HS-5 (cell line): ENCODE measurements at places on chromosomes 11 and 22.
A peak's percentile ranks its signal among the peaks of the same experiment; 100 is the strongest.

DNA sequence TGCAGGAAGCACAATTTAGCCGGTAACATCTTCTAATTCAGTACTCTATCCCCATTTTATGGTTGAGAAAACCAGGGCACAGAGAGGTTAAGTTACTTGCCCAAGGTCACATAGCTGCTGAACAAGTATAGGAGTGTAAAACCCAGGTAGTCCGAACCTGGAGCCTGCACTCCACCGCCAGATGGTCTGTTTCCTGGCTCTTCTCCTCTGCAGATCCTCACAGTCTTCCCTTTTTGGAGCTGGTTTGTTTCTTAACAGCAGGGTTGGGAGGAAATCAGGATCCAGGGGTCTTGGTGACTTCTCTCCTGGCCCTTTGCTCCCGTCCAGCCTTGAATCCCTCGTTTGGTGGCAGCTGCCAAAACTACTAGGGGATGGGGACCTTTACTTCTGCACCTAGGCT lies 12.0 kb downstream of the TSPAN18 start:
- DNase-seq: no peak

DNA sequence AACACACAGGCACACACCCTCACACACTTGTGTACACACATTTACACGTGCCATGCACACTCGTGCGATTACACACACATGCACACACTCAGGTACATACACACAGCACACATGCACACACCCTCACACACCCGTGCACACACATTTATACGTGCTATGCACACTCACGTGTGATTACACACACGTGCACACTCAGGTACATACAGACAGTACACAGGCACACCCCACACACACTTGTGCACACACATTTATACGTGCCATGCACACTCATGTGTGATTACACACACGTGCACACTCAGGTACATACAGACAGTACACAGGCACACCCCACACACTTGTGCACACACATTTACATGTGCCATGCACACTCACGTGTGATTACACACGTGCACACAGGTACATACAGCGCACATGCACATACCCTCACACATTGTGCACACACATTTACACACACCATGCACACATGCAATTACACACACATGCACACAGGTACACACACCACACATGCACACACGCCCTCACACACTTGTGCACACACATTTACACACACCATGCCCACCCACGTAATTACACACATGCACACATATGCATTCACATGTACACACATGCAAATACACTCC lies 4.6 kb downstream of the IFITM10 start:
- DNase-seq: no peak

GRCh38 chr11:121067962-121068647 lies 32.9 kb upstream of the TECTA start:
- no peak for DNase-seq

- no peak for DNase-seq
These were observed 16.3 kb downstream of the CPSF7 start for GRCh38 chr11:61413496-61413895.

DNA sequence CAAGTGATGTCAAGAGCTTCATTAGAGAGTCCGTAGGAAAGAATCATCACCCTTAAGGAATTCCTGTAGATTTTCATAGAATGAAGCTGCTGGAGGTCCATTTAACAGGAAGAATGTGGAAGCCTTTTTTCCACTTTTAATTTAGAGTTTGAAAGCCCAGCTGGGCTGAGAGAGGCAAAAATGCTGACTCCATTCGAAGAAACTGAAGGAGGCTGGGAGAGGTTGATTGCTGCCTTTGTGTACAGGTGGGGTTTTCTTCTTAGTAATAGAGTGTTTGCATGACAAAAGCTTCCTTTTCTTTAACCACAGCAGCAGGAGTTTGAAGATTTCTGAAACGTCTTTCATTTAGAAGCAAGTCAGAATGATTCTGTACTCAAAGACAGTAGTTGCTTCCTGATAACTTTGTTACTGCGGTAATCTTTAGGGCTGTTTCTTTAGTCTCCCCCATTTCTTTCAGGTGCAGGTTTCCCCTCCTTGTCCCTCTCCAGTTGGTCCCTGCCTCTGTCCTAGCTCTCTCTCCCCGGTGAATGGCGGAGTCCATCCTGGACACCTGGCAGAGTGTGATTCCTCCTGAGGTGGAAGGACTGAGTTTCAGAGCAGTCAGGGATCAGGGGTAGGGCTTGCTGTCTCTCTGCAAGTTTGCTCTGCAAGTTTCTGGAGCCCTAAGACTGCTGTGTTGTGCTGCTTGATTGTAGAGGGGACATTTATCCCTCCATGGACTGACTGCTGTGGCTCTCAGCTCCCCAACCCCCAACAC lies 166.2 kb downstream of the LDLRAD3 start:
- no peak for DNase-seq

DNA sequence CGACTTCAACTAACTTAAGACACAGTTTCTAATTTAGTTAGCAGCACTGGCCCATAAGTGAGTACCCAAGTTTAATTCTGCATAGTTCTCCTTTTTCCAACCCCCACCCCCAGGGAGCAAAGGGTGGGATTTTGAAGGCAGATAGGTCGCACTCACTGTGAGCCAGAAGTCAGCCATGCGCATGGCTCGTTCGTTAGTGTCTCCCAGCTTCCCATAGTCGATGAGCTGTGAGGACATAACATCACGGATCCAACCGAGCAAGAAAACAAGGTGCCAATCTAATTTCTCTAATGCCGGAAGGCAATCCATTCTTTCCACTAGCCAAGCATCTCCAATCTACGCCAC lies 577 bp downstream of the MRPL17 start:
- DNase-seq: no peak

DNA sequence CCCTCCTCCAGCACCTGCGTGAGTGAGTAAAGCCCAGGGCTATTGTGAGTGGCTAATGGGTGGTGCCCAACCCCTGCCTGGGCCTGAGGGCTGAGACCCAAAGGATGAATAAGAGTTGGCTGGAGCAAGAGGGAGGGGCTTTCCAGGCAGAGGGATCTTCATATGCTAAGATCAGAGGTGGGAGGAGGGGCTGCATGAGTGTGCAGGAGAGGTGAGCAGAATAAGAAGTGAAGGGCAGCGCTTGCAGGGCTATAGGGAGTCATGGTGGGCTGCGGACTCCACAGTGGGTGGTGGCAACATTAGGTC lies 3.9 kb downstream of the EMID1 start:
- DNase-seq: no peak

GRCh38 chr22:30906411-30906810 lies 62.2 kb downstream of the MORC2 start:
- no peak for DNase-seq

DNA sequence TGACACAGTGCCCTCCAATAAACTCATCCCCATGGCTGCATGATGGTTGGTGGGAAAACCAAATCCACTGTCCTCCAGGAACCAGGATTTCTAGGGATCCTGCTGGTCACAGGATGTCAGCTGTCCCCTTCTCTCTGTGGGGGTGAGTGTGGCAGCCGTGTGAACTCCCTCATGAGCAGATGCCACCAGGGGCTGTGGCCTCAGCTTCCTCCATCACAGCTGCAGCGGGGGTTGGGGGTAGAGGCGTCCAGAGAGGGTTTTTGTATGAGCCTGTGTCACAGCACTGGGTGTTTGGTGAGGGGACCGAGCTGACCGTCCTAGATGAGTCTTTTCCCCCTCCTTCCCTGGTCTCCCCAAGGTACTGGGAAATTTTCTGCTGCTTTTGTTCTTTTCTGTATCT lies 26.4 kb downstream of the IGLL5 start:
- no peak for DNase-seq

- DNase-seq: no peak
These were observed 15.6 kb downstream of the UBE2L3 start for GRCh38 chr22:21582801-21583740.

GRCh38 chr22:46619830-46620501 lies at the start of gene GRAMD4:
Gene GRAMD4, plus strand, starts transcription at chr22:46620386. Its CDS starts 6,414 bp downstream, at chr22:46626800.
- no peak for DNase-seq

- no peak for DNase-seq
These were observed 790 bp upstream of the TMEM41B start for GRCh38 chr11:9315078-9315688.

- no peak for DNase-seq
These were observed 685.8 kb upstream of the API5 start for GRCh38 chr11:42625757-42626665.

DNA sequence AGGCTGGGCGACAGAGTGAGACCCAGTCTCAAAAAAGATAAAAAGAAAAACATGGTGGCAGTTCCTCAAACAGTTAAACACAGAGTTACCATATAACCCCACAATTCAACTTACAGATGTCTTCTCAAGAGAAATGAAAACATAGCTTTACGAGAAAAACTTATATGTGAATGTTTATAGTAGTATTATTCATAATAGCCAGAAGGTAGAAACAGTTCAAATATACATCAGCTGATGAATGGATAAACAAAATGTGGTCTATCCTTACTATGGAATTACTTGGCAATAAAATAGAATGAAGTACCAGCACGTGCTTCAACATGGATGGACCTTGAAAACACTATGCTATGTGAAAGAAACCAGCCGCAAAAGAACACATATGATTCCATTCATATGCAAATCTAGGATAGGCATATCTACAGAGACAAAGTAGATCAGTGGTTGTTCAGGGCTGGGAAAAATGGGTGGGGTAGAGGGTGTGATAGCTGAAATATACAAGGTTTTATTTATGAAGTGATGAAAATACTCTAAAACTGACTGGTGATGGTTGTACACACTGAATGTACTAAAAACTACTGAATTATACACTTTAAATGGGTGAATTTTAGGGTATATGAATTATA lies 12.4 kb downstream of the NF2 start:
- DNase-seq: no peak

GRCh38 chr22:38839686-38840085 lies 4.1 kb downstream of the NPTXR start:
- DNase-seq: no peak

- no peak for DNase-seq
These were observed 418.5 kb upstream of the SYN3 start for GRCh38 chr22:33476716-33477115.

GRCh38 chr22:36838119-36839030 lies 21.5 kb upstream of the PVALB start:
- DNase-seq: no peak

- DNase-seq: no peak
These were observed 629.5 kb downstream of the NTM start for GRCh38 chr11:131999955-132000354.

- no peak for DNase-seq
These were observed 28.4 kb upstream of the SIK2 start for GRCh38 chr11:111573821-111574249.

DNA sequence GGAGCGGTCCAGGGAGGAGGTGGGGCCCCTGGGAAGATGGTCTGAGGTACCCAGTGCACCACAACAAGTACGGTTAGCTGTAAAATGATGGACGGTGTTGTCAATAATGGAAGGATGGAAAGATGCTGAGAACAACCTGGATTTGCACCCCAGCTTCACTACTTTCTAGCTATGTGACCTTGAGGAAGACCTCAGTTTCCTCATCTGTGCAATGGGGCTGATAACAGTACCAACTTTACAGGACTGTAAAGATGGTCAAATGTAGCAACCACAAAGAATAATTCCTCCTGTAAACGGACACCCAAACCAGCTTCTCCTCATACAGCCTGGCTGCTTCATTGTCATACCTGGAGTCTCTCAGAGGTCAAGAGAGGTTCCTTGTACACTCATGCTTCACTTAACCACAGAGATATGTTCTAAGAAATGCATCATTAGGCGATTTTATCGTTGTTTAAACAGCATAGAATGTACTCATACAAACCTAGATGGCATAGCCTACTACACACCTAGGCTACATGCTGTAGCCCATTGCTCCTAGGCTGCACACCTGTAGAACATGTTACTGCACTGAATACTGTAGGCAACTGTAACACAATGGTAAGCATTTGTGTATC lies 65.5 kb upstream of the LMO2 start:
- no peak for DNase-seq

- DNase-seq: peak; percentile 84
These were observed at the start of gene BRMS1 for GRCh38 chr11:66344550-66345315. Gene BRMS1, minus strand, starts transcription at chr11:66345104. Its CDS starts 2,870 bp downstream, at chr11:66342234.

DNA sequence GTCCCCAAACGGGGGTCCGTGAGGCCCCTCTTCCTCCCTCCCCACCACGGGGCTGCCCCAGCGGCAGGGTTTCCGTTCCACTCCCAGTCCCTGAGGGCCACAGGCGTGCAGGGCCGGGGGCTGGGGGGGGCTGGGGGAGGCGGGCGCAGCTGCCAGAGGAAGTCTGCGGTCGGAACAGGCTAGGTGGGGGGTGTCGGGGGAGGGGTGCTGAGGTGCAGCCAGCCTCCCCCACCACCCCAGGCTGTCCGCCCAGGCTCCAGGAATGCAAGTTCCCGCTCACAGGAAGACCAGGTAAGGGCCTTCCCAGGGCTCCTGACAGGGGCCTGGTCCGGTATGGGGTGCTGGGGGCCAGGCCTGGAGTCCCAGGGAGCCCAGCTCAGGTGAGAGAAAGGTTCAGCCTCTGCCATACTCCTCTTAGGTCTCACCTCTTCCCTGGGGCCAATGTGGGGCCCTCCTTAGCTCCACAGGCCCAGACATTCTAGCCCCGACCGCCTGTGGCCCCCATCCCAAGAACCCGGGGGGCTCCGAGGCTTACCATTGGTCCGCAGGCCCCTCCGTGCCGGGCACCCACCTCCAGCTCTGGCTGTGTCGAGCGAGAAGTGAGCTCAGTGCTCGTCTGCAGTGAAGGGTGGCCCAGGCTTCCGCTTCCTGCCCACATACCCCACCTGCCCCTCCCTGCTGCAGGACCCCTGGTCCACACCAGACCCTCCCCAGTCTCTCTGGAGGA lies at the start of gene PTPRCAP:
TSS of gene PTPRCAP (minus strand) at position 601 of the 727 bp plus-strand sequence. CDS start at position 538, 63 bp downstream.
- DNase-seq: no peak

DNA sequence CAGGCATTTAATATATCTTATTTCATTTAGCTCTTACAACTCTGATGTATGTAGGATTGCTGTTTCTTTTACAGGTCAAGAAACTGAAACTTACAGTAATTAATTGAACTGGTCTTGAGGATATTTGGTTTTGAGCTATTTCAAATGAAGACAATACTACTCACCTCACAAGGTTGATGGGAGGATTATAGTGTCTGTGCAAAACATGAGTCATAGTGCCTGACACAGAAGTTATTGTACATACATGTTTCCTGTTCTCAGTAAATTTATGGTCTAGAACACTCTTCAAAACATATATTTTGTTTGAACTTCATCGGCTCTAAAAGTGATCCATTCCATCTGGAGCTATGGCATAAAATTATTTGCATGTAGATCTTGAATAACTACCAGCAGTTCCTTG lies 61.9 kb downstream of the CECR2 start:
- DNase-seq: no peak
